ENCODE measurements at places on chromosomes 5 and 9.
A peak's percentile ranks its signal among the peaks of the same experiment; 100 is the strongest.

- no peak for DNase-seq
Measured at GRCh38 chr5:132816083-132816482, 3.0 kb downstream of the SOWAHA start.

DNA sequence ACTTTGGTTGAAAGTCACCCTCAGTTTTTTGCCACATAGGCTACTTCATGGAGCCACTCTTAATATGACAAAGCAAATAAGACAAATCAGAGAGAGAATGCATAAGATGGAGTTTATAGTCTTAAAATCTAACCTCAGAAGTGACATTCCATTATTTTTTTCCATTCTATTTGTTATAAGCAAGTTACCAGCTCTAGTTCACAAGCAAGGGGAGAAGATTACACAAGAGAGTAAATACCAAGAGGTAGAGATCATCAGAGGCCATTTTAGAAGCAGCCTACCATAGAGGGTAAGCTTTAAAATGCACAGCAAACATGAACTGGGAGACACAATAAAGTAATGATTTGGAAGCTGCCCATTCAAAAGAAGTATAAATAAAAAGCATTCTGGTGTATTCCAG is 651.3 kb upstream of the MEF2C start:
- DNase-seq: no peak

DNA sequence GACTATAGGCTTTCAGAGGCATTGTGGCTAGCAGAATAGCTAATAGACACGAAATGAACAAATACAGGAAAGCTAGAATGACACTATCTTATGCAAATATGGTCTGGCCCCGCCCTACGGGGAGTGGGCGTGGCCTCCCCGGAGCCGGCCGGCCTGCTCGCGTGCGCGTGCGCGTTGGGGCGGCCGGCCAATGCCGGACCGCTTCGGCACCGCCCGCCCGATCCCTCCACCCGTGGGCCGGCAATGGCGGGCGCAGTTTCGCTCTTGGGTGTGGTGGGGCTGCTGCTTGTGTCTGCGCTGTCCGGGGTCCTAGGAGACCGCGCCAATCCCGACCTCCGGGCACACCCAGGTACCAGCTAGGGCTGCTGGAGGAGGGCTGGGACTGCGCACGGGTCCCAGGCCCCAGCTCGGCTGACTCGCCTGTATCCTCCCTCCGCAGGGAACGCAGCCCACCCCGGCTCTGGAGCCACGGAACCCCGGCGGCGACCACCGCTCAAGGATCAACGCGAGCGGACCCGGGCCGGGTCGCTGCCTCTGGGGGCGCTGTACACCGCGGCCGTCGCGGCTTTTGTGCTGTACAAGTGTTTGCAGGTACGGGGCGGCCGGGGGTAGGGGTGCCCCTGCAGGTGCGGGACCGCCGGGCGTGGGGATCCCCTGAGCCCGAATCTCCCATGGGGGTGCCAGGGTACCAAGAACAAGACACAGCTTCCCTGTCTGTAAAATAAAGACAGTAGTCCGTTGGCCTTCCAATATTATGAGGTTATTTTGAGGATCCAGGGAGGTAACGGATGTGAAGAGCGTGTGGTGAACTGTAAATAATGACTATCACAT is at the start of gene CCDC107:
TSS of gene CCDC107 (plus strand) at position 156 of the 831 bp plus-strand sequence. CDS start at position 244, 88 bp downstream.
- peak; percentile 94 for DNase-seq

DNA sequence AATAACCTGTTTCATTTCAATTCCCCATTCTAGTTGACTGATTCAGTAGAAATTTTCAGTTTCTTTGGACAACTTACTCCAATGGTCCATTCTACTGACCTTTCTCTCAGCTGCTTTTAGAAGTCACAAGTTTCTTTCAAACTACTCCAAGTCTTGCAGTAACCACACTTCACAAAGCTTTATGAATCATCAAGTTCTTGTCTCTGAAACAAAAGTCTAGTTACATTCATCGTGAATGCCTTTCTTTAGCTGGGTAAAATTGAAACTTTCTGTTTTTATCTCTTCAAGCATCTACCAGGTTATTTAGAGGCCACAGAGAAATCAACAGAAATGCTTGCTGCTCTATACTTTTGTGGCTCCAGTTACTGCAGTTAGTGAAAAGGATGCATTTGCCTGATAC is 405.4 kb downstream of the TMEM232 start:
- no peak for DNase-seq

GRCh38 chr9:4661611-4662010 is 483 bp upstream of the PLPP6 start:
- no peak for DNase-seq

- DNase-seq: no peak
Measured at GRCh38 chr5:161847447-161847846, 473 bp upstream of the GABRA1 start.

GRCh38 chr9:33106827-33107621 is 30.6 kb upstream of the SMU1 start:
- peak; percentile 92 for DNase-seq

DNA sequence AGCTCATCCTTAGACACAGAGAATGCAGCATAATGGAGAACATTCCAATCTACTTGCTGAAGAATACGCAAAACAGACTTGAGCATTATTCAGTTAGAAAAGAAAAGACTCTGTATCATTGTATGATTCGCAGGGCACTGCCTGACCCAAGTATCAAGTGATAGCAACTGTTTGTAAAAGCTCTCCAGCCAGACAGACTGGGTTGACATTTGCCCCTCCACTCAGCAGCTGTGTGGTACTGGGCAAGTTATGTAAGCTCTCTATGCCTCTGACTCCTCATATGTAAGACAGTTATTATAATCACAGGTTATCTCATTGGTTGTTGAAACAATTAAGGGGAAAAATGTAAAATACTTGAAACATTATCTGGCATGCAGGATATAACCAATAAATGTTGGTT is 505.0 kb downstream of the ELAVL2 start:
- no peak for DNase-seq

GRCh38 chr5:52457810-52458209 is 329.9 kb upstream of the ITGA1 start:
- DNase-seq: no peak

DNA sequence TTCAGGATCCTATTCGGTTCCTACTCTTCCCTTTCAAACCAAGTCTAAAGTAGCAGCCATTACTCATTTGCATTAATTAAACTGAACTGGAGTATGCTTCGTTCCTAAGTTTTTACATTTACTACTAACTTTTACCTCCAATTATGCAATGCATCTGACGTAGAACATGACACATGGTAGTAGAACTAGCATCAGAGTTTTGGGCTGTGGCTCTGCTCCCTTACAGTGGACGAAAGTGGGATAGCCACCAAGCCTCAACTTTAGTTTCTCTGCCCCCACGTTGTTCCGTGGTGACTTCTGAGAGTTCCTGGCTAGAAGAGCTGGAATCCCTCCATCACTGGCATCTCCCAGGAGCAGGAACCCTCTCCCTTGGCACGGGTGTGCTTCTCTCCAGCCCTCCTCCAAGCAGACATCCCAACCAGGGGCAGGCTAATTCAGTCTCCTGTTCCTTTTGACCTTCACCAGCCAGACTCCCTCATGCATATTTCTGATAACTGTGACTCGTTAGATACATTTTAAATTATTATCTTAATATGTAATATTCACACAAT is 2.9 kb downstream of the IFNE start:
- no peak for DNase-seq

GRCh38 chr5:10935536-10935935 is 174.5 kb upstream of the DAP start:
- no peak for DNase-seq

GRCh38 chr5:142109331-142110045 is 909 bp downstream of the NDFIP1 start:
- DNase-seq: no peak

DNA sequence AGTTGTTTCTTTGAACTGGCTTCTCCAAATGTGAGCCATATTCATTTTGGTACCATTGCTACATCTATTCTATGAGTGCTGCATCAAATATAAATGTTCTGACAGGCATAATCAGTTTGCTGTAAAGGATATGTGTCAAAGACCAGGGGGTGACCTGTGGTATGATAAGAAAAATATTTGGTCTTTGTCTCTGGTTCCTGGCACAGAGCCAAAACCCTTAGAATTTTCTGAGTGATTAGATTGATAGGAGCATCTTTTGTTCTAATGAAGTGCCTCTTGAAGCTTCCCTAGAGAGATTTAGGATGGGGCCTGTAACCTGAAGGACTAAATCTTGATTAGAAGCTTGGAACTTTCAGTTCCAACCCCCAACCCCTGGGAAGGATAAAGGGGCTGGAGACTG is 256.3 kb downstream of the NNT start:
- no peak for DNase-seq

GRCh38 chr5:42779083-42779482 is 22.5 kb downstream of the CCDC152 start:
- DNase-seq: no peak

GRCh38 chr5:76709762-76710161 is 6.2 kb upstream of the F2R start:
- no peak for DNase-seq

DNA sequence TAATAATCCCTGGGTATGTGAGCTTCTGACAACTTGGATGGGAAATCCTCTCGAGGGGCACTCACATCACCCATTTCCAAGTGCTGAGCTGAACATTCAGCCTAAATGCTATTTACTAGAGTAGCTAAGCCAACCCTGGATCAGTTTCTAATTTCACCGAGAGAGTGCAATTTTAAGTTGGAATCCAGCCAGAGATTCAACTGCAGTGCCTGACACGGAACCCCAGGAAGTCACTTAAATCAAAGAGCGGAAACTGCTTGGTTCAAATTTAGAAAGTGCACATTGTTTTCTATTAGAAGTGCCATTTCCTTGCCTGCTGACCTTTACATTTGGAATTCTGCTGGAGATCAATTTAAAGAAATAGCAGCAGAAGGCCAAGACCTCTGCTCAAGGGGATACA is 8.8 kb downstream of the SPRY4 start:
- DNase-seq: no peak

- peak; percentile 70 for DNase-seq
Measured at GRCh38 chr5:134138416-134139376, 24.2 kb downstream of the TCF7 start.

DNA sequence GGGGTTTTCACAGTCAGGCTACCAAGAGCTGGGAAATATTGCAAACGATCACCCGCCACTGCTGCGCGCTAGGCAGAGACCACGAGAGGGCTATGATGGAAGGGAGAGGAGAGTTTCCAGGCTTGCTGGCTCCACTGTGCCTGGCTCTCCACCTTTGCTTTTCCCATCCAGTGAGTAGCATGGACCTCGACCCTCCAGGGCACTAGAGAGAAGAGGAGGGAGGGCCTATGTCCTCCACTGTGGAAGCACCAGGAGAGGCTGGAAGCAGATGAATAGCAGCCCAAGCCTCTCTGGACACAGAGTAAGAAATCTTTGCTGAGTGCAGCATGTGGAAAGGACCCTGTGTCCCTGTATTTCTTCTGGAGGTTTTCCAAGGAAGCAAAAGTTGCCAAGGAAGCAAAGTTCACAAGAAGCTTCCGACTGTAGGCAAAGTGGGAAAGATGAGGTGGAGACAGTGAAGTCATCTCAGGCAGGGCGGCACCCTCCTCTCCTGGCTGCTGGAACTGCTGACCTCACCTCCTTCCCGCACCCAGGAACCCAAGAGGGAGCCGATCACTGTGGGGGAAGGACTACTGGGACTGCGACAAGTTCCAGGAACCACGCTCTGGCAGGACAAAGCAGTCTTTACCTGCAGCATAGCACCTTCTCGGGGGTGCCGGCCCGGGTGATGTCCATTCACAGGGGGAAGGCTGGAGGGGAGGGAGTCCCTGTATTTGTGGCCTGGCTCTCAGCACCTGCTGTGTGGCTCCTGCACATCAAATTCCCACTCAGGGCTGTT is 79.6 kb downstream of the CSNK1A1 start:
- peak; percentile 83 for DNase-seq

- DNase-seq: no peak
Measured at GRCh38 chr5:81371354-81371876, 22.5 kb downstream of the ACOT12 start.

- no peak for DNase-seq
Measured at GRCh38 chr9:126335837-126336735, 9.5 kb downstream of the MVB12B start.

DNA sequence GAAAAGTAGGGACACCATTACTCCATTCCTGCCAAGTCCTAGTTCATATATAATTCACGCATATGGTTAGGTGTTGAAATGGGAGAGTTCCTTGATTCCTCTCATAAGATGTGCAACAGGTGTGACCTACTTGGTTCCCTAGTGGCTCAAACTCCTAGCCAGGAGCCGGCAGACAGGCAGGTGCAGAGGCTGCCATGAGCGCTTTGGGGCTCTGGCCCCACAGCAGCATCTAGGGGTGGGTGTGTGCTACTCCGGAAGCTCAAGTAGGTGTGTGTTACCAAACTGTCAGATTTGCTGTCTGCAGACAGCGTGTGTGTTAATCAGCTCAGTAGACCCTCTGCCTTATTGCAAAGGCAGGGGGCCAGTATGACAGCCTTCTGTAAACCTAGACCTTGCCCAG is 1652.4 kb upstream of the ACO1 start:
- DNase-seq: no peak

DNA sequence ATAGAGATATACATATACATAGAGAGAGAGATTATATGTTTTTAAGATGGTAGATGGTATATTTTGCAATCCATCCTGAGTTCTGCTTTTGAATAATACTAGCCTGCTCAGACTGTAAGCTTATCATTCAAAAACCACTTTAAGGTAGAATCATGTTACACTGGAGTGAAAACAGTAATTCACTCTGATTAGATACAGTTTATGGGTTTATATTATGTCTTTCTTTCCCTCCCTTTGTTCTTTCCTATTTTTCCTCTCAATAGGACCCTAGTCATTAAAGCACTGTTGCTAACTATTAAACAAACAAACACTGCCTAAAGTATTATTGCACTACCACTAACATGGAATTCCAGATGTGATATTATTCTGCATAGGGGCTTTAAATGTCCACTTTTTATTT is 202.0 kb downstream of the ADAMTSL1 start:
- no peak for DNase-seq

GRCh38 chr5:132364319-132364718 is 5.2 kb upstream of the SLC22A5 start:
- peak; percentile 18 for DNase-seq

- DNase-seq: no peak
Measured at GRCh38 chr9:114231273-114231672, 75.9 kb downstream of the COL27A1 start.

- peak; percentile 33 for DNase-seq
Measured at GRCh38 chr9:35396560-35397215, 93.2 kb upstream of the RUSC2 start.

Data from islet precursor cell (in vitro differentiated cells).